ENCODE measurements at places on chromosomes 11 and 22. TPM values are rescaled to one million over a fixed set of nuclear protein-coding genes. Genes with fewer than 3 reads are reported as not detected.

DNA sequence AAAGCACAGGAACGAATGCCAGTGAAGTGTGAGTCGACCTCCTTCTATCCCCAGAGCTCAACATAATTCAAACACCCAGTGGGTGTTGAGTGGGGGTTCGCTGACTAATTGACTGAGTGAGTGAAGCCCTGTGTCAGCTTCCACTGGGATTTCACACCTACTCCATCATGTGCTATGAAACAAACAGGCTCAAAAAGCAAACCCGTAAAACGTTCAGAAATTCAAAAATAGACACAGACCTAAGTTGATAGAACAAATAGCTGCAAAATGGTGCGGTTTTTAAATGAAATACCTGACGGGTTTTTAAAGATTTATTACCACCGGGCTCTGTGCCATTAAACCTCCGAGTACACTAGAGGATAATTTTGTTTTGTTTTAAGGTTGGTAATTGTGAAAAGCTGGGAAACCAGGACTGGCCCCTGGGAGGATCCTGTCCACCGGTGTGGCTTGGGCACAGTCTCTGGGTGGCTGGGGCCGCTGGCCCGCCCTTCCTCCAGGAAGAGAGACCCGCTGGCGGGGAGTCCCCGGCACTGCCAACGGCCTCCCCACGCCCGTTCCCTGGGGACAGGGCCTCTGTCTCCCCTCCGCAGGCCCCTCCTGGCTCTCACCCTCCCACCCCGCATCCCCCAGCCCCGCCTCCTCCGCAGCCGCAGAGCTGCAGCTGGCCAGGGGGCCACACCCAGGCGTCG, 13.6 kb downstream of the KCNJ5 start:
- DNase-seq = no peak

DNA sequence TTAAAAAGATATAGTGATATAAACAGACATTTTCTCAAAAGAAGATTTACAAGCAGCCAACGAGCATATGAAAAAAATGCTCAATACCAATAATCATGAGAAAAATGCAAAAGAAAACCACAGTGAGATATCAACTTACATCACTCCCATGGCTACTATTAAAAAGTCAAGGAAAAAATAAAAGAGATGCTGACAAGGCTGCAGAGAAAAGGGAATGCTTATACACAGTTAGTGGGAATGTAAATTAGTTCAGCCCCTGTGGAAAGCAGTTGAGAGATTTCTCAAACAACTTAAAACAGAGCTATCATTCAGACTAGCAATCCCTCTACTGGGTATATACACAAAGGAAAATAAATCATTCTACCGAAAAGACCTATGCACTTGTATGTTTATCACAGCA, 97.1 kb upstream of the CARD18 start:
- no peak for DNase-seq

GRCh38 chr11:83508804-83509203, 222.6 kb upstream of the CCDC90B start:
- DNase-seq = no peak

DNA sequence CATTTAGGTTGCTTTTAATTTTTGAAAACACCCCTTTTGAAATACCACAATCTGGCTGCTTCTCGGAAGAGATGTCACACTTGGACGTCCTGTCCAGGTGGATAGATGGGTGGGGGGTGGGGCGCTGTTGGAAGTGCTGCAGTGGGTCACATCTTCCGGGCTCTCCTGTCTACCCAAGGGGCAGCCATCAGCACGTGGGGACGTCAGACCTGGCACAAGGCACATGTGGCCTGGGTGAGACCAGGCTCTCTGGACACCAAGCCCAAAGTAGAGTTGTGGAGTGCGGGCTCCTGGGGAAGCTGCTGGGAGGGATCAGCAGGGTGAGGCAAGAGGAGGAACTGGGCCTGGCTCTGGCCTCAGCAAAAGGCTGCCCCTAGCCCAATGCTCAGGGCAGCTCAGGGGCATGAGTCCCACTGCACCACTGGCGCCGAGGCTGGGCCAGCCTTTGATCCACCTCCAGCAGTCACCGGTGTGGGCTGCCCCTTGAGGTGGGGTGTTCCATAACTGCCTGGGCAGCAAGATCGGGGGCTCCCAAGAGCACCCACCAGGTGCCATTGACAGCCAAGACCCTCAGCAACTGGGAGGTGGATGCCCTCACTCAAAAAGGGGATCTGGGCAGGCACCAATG, 68.6 kb upstream of the CCND1 start:
- DNase-seq = no peak

DNA sequence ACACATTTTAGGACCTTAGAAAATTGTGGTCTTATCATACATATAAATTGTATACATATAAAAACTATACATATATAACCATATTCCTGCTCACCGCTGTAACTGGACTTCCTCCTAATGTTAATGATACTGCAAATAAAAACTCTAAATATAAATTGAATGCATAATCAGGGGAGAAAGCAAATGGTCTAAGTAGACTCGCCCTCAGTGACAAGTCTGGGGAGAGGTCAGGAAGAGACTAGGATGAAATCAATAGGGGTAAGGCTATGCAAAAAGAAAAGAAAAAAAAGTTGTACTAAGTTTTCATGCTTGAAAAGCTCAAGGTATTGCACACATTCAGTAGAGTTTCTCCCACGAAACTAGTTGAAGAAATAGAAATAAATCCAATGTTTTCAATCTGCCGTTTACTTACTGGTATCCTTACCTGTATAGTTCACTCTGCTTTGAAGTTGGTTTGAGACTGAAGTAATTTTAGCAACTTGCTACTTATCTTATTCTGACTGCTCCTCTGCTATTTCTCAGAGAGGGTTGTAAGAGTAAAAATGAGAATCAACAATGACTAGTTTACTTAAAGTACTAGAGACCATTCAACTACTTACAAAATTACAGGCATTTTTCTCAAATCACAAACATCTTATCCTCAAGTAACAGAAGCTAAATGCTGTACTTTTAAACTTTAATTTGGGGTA, 12.2 kb upstream of the ARHGAP32 start:
- DNase-seq = no peak

- DNase-seq = no peak
These were observed 91.3 kb upstream of the SLC25A18 start for GRCh38 chr22:17471886-17472535.

GRCh38 chr11:67613960-67614715, 7.4 kb downstream of the NDUFV1 start:
- no peak for DNase-seq

DNA sequence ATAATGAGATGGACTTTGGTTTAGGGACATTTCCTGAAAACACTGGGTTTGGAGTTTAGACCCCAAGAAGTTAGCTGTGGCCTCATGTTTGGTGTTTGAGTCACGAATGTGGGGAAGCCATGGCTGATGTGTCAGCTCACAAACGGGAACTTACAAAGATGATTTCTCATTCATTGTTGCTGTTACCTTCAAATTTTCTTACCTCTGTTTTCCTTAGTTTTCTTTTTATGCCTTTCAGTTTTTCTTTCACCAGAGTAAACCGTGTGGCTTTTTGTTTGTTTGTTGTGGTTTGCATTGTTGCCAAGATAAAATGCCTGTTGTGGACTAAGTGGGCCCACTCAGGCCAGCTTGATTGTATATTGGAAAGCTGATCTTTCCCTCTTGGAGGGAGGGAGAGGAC, 89.1 kb downstream of the SWAP70 start:
- no peak for DNase-seq

- DNase-seq = no peak
These were observed 161.5 kb downstream of the CACNA1I start for GRCh38 chr22:39731881-39732555.

DNA sequence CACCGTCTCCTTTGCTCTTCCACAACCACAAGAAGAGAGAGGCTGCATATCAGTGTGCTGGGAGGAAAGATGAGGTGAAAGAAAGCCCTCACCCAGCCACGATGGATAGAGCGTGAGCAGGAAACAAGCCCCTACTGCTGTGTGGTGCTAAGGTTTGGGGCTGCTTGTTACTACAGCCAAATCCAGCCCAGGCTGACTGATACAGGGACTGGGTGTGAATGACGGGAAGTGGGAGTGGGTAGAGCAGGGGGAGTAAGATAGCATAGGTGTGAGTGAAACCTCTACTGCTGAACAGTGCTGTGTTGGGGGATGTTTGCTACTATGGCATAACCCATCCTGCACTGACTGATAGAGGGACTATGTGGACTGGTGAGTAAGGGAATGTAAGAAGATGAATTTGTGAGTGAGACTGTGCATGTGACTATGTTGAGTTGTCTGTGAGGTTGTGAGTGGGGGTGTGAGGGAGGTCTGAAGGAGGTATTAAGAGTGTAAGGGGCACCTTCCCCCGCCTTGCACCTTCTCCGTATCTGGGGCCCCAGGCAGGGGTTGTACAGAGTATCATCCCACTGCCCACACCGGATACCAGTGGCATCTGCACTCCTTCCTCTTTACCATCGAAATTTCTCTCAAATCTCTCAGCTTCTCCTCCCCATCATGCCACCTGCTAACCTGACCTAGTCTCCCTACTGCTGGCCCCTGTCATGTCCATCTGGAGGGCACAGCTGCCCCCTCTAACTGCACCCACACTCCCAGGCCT, 91.5 kb downstream of the MN1 start:
- no peak for DNase-seq

GRCh38 chr11:27083782-27084181, 43.2 kb downstream of the BBOX1 start:
- DNase-seq = no peak

GRCh38 chr22:20165421-20165820, 14.6 kb upstream of the CCDC188 start:
- no peak for DNase-seq

GRCh38 chr11:121961321-121961801, 154.7 kb downstream of the BLID start:
- no peak for DNase-seq

The PATE4 gene
- not detected for total RNA-seq

The SMIM38 gene
- total RNA-seq = 0.19 TPM

The OR8D1 gene
- total RNA-seq = not detected

The BTG4 gene
- total RNA-seq = not detected

The CENPM gene
- 0.24 TPM for total RNA-seq

The OR2D2 gene
- total RNA-seq = not detected

The FXYD6 gene
- 28.0 TPM for total RNA-seq

The MED17 gene
- total RNA-seq = 24.3 TPM

The MMP20 gene
- not detected for total RNA-seq

The BDNF gene
- total RNA-seq = 8.4 TPM

The NXF1 gene
- 36.7 TPM for total RNA-seq

The OR5AR1 gene
- total RNA-seq = not detected

The MRPL49 gene
- total RNA-seq = 28.5 TPM

All from cardiac septum (tissue), 1 donor.